Activated T-cell treated with anti-CD3 and anti-CD28 coated beads for 24 hours (primary cell): ENCODE measurements at places on chromosomes 5 and 9.

- no peak for DNase-seq
These were observed 20.3 kb downstream of the FEM1C start for GRCh38 chr5:115524199-115524847.

DNA sequence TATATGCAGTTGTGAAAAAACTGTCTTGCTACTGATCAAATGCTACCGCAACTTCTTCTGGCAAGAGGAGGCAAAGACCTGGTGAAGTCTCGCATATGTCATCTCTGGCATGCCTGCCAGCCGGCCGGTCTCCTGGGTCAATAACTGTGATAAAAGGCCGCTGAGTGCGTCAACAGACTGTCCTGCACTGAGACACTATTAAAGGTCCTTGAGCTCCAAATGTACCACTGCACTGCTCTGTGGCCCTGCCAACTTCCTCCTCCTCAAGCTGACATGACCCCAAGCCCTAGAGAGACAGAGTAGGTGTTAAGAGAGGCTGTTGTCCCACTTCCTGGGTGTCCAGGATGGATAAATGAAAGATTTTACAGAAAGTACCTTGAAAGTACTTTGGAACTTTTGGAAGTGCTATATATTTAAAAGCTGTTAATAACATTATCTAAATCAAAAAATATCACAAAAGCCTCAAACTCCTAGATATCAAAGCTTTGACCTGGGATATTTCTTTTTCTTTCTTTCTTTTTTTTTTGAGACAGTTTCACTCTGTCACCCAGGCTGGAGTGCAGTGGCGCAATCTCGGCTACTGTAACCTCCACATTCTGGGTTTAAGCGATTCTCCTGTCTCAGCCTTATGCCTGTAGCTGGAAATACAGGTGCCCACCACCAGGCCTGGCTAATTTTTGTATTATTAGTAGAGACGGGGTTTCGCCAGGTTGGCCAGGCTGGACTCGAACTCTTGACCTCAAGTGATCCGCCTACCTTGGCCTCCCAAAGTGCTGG is 31.5 kb downstream of the RAPGEF1 start:
- DNase-seq, result no peak

- DNase-seq, result no peak
These were observed 409.5 kb upstream of the ITGA1 start for GRCh38 chr5:52378237-52378636.

- no peak for DNase-seq
These were observed 2.4 kb upstream of the RXFP3 start for GRCh38 chr5:33933723-33934169.

- no peak for DNase-seq
These were observed 36.1 kb downstream of the MRPL36 start for GRCh38 chr5:1763548-1763911.

DNA sequence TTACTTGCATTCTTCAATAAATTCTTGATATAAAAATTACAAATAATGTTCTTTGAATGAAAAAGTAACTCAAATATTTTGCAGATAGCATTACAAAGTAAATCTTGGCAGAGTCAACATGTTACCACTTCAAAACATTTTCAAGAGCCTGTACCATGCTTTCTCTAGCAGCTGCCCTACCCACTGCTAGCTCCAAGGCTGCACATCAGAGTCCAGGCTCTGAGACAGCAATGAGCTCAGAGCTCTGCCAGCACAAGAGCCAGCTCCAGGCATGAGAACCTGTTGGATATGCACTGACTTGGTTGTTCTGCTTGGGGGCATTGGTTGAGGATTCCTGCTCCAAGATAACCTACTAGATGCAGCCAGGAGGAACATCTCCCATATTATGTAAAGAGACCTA is 211.3 kb upstream of the HAPLN1 start:
- no peak for DNase-seq

DNA sequence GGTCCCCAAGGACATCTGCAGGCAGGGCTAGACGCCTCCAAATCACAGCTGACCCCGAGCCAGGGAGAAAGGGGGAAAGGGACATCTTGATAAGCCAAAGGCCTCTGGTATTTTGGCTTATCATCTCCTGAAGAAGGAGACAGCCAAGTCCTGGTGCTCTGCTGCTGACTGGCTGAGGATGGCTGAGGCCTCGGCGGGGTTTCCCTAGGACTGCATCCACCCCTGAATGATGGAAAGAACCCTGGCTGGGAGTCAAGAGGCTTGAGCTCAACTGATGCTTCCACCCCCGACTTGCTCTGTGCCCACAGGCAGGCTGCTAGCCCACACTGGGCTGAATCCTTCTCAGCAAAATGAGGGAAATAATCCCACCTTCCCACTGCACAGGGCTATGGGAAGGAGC is 30.9 kb upstream of the HRH2 start:
- no peak for DNase-seq

DNA sequence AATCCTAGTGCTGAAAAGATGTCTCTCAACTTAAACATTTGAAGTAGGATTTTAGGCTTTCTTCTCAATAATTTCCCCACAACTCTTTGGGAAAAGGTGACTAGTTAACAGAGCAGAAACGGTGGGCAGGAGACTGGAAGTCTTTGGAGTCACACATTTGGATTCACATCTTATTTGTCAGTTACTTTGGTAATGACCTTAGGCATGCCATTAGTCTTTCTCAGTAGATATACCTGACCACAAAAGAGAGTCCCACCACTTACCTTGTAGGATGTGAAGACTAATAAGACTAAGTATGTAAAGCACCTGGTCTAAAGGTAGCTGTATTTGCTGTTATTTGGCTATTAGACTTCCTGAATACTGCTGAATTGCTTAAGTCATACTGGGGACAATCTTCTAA is 35.4 kb downstream of the DAP start:
- DNase-seq, result no peak

DNA sequence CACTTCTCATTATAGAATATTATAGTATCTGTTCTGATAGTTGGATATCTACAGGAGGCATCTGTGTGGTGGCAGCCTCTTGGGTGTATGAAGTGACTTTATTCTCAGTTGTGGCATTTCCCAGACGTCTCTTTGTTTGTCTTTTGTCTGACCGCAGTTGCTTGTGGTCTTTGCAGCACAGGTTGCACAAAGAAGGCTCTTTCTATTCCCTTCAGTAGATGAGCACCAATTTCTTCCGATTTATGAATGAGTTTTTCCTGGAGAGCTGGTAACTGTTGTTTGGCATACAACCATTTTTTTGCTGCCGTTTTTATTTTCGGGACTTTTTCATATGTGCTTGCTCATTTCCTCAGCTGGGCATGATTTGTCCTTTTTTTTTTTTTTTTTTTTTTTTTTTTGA is 56.4 kb upstream of the MYO10 start:
- DNase-seq, result no peak

GRCh38 chr5:110096419-110096818 is 406.7 kb downstream of the MAN2A1 start:
- no peak for DNase-seq

- no peak for DNase-seq
These were observed 1.7 kb upstream of the FAM163B start for GRCh38 chr9:133610845-133611244.

- DNase-seq, result peak; percentile 65
These were observed 87.2 kb downstream of the PTTG1 start for GRCh38 chr5:160508780-160509361.

DNA sequence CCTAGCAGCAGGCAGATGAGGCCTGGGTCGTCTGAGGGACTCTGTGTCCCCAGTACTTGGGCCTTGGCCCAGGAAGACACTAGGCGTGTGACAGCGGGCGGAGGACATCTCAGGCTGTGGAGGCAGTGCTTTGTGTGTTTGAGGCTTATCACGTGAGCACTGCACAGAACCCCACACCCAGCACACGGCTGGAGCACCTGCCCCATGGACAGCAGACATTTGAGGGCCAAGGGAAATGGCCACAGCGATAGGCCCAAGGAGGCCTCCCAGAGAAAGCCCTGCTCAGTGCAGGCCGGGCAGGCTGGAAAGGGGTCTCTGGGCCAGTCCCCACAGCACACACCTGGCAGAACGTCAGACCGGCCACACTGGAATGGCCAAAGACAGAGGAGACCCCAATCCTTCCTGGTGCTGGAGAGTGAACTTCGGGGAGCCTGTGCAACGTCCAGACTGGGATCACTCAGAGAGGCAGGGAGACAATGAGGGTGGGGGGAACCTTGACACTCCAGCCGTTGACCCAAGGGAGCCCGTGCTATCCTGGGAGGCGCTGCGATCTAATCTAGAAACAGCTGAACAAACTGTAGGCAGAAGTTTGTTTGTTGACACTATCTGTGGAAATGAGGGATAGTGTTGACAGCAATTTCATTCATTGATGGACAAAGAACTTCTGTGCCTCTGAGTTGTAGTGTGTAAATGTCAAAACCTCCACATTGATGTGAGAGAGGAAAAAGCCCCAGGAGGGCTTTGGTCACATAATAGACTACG is 19.6 kb upstream of the FLT4 start:
- no peak for DNase-seq

DNA sequence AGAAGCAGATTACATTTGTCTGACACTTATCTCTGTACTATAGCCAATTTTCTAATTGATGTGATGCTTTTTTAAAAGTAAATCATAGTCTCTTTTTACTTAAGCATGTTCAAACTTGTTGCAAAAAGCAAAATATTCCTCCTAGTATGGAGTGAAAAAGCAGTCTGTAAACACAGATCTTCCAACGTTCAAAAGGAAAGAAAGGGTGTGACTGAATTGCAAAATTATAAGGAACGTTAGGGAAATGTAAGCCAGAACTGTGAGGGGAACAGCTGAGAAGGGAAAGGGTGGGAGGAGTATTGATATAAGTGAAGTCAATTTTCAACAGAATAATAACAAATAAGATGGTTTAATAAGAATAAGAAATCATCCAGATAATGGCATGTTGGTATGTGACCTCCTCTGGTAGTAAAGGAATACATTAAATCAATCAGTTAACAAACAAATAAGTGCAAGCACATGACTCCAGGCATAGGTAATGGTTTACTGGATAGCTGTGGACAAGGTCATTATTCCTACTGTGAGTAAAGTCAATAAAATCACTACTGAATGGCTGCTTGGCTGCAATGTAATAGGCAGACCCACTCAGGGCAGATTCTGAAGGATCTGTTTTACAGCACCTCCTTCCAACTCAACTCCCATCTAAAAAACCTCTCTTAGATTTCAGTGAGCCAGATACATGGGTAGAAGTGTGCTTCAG is 239.1 kb upstream of the NMUR2 start:
- DNase-seq, result no peak

GRCh38 chr5:155546075-155546474 is 532.5 kb downstream of the KIF4B start:
- no peak for DNase-seq

DNA sequence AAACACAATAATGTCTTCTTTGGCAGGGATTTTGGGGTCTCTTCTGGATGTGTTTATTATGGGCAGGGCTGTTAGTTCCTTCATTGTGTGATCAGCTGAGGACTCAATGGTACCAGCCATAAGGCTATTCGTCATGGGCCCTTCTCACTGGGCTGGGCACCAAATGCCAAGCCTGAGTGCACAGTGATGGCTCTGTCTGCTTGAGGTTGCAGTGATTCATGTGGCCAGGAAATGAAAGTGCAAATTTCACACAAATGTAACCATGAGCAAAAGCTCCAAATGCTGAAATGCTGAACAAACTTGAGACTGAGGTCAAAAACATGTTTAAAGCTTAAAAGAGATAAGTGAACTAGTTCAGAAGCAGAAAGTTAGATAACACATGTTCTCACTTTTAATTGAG is 191.0 kb downstream of the TARS1 start:
- DNase-seq, result no peak

DNA sequence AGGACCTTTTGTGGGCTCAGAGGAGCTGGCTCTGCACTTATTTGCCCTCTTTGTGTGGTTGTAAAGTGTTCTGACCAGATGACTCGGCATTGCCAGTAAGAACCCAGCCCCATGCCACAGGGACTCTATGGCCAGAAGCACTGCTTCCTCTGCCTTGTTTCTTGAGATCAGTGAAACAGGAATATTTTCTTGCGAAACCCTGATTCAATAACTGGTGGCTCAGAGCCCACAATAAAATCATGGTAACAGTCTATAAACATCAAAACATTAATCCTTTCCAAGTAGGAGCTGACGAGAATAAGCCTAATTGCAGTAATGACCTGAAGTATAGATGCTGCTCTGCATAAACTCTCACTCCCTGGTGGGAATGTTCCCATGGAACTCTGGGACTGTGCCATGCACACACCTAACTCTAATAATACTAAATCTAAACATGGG is 344.3 kb downstream of the ZNF608 start:
- DNase-seq, result no peak

GRCh38 chr5:178851951-178852350 is 7.8 kb upstream of the ZNF354B start:
- no peak for DNase-seq

DNA sequence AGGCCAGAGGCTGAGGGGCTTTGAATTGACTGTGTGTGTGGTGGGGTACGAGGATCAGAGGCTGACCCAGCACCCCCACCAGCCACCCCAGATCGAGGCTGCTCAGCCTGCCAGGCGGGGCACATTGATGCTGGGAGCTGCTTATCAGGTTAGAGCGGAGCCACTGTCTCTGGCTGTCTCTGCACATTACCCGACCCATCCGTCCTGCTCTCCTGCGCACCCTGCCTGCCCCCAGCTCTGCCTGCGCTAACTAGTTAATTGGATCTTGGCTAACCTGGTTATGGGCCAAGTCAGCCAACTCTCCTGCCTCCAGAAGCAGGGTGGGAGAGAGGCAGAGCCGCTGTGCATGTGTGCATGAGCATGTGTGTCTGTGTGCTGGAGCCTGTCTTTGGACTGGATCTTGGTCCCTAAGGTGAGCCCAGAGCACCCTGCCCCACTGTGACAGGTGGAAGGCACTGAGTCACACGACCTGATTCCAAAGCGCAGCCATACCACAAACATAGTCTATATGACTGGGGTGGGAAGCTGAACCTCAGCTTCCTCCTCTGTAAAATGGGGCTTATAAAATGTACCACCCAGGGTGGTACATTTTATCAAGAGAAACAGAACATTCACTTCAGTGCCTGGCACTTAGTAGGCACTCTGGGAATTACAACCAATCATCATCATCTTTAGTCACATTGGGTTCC is 39.7 kb downstream of the PCDH1 start:
- no peak for DNase-seq

- no peak for DNase-seq
These were observed 101.0 kb downstream of the TLE1 start for GRCh38 chr9:81588148-81588871.

DNA sequence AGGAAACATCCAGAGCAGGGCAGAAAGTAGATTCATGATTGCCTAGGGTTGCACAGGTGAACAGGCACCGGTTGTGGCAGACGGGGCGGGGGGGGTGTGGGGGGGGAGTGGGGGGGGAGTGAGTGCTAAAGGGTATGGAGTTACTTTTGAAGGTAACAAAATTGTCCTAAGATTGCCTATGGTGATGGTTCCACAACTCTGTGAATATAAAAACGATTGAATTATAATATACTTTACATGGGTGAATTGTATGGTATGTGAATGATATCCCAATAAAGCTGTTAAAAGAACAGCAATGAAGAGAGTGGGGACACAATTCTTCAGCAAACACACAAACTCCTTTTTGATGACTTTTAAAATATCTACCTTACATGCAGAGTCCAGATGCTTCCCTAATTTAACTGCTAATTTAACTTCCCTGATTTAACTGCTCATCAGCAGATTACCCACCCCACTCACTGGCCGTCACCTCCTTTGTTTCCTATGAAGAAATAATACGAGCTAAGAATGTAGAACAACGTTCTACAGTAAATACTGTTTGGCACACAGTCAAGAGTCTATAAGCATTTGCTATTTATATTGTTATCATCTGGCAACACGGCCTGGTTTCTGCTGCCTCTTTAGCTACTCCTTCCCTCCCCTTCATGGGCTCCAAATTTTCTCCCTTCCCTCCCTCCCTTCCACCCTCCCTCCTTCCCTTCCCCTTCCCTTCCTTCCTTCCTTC is 83.5 kb downstream of the PTCH1 start:
- DNase-seq, result no peak
